T-helper 22 cell (primary cell): ENCODE measurements at places on chromosomes 6 and 20.

- DNase-seq: no peak
These were observed 312.5 kb downstream of the EYA4 start for GRCh38 chr6:133553652-133554051.

DNA sequence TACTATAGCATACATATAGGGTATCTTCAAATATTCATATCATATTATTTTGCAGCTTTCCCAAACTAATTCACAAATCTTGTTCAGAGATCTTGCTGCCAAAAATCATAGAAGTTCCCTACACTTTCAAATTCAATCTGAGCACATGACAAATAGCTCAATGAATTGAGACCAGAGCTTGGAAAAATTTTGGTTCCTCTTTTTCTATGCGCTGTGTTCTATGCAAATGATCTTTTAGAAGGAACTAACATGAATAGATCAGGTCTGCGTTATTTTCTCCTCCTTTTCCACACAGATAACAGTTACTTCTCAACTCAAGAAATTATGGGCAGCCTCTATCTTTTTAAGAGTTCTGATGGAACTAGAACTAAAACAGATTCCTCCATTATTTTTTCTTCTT lies 316.3 kb downstream of the ARHGAP18 start:
- DNase-seq: no peak

DNA sequence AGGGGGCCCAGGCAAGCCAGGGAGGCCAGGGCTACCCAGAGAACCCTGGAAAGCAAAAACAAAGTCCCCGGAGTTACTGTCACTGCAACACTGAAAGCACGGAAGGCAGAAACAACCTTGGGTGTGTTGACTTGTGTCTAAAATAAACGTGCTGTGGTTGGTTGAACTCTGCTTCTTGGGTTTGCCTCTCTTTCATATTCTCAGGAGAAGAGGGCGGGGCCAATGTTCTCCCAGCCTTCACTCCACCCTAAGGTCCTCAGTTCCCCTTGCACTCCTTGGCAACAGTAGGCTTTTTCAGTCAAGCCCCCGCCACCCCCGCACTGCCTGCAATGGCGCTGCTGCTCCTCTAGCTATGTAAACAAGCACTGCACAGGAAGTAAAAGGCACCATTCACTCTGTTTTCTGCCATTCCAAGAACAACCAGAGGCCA lies 60.9 kb downstream of the COL9A1 start:
- no peak for DNase-seq

- no peak for DNase-seq
These were observed 3.7 kb upstream of the CST11 start for GRCh38 chr20:23456409-23456808.

- DNase-seq: no peak
These were observed 190.8 kb downstream of the ANKRD60 start for GRCh38 chr20:58037631-58038030.

DNA sequence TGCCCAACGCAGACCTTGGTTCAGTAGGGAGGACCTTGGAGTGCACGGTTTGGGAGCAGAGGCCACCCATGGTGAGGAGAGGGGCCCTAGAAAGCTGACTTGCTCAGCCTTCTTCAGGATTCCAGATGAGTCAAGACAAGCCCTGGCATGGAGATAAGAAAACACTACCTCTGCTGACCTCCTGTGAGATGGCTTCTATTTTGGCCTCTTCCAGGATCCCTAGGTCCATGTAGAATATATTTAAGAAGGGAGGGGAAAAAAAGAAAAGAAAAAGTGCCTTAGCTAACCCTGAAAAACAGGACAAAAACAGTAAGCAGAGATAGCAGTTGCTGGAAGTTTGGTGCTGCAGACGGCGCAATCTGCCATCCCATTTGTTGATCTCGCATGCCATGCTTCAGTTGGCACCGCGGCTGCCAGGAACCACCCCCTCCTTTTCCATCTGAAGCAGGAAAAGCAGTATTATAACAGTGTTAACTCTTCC lies 100.0 kb downstream of the ARMC2 start:
- no peak for DNase-seq

DNA sequence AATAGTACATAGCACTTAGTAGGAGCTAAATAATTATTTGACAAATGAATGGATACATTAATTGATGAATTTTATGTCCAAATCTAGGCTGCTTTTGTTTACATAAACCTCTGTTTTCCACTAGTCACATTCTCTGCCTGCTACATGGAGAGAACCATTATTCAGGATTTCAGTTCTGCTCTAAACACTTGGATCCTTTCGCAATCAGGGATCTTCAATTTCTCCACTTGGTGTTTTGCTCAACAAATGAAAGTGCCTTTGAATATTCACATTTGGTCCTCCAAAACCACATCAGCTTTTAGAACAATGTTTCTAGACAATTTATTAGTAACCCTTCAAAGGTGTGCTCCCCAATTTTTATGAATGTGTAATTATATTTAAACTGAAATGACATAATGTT lies 30.6 kb upstream of the HLA-DQB1 start:
- DNase-seq: no peak

DNA sequence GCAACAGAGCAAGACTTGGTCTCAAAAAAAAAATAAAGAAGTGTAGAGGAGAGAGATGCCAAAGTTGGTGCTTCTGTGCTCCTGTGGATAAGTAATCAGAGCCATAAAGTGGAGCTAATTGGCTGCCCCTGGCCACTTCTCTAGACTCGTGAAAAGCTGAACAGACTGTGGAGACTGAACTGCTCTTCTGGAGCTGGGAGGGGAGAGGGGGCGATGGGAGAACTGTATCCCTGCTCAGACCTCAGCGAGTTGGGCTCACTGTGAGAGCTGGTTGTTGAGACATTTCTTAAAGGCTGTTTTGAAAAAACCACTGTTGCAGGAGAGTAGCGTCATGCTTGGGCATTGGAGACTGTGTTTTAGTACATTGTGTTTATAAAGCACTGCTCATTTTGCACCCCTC lies 125.7 kb downstream of the TCP11 start:
- no peak for DNase-seq

DNA sequence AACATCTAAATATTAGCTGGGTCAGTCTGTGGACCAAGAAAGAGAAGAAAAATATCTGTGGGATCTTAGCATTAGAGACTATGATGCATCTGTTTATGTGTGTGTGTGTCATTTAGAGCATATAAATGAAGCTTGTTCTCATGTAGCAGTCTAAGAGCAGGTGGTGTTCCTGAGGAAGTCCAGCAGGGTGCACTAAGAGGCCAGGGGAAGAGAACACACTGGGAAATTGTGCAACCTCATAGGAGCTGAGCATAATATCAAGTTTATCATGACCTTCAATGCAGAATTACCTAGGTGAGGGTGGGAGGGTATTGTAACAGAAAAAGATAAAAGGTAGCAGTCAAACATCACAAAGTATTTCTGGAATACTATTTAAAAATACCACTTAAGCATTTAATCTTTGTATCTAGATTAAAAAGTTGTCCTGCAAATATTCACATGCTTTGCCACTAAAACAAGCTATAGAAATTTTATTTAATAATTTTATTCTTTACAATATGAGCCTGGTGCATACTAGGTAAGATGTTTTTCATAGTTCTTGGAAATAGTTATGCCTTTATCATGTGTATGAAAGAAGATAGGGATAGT lies 80.5 kb downstream of the SMPDL3A start:
- no peak for DNase-seq

DNA sequence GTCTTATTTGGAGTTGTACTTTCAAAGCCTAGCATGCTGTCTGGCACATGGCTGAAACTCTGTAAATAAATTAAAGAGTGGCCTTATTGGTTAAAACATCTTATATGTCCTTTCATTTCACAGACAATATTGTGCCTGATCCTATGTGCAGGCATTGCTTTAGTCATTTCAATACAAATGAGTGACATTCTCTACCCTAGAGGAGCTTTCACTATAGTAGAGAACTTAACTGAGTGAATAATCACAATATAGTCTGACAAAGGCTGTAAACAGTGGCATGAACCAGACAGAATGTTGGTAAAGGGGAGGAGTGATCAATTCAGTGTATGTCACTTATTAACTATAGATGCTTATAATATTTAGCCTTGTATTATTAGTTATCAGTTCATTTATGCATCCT lies 481.8 kb downstream of the TFAP2B start:
- DNase-seq: no peak

DNA sequence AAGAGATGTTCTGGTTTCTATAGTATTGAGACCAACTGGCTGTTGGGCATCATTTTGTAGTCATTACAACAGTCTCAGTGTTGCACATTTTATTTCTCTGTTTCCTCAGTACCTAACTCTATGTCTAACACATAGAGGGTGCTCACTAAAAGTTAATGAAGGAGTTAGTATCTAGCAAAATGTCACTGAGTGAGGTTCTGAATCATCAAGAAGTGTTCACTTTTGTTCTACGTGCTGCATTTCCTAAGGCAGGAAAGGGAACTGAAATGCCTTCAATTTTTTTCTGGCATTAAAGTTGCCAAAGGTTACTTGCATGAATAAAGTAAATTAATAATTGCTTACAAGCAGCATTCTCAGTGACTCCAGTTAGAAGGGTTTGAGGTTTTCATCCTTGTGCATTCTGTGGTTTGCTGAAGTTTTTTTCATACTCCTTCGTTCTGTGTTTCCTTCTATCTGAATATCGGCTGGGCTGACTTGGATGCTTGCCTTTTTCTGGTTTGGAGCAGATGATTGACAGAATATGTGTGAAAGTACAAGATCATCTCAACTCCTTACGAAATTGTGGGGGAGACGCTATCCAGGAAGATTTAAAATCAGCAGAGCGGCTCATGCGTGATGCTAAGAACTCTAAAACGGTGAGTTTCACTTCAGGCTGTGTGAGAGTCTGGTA lies 114.5 kb upstream of the SCGN start:
- no peak for DNase-seq

- no peak for DNase-seq
These were observed 12.9 kb upstream of the JARID2 start for GRCh38 chr6:15232836-15233510.

GRCh38 chr6:54094293-54094692 lies 16.9 kb upstream of the MLIP start:
- DNase-seq: no peak

- peak; percentile 76 for DNase-seq
These were observed 22.7 kb upstream of the RNF24 start for GRCh38 chr20:4038047-4038459.

DNA sequence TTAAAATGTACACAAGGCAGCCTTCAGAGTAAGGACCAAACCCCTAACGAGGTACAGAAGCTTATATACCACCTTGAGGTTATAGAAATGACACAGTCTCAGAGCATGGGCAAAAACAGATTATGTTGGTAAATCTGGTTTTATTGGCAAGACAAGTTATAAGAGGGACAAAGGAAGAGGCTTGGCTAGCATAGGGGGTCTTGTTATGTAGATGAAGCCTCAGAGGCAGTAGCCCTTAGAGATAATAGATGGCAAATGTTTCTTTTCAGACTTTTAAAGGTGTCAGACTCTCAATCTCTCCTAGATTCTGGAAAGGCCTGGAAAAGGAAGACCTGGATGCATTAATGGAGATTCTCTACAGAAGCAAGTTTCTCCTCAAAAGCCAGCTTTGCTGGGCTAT lies 123.3 kb upstream of the ATXN1 start:
- no peak for DNase-seq

- no peak for DNase-seq
These were observed 3.6 kb downstream of the TBCC start for GRCh38 chr6:42742116-42742894.

DNA sequence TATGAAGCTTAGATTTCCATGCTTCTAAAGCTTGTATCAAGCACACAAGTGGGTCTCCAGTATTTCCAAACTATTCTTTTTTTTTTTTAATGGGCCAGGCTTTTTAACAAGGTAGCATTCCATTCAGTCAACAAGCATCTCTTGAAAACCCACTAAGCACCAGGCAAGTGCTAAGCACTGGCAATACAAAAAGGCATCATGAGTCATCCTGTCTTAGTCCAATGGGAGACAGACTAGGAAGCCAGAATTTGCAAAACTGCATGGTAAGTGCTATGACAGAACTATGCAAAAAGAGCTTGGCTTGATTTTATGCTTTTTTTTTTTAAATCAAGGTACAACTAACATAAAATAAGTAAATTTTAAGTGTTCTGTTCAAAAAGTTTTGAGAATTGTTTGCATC lies 109.3 kb upstream of the DST start:
- no peak for DNase-seq

- DNase-seq: no peak
These were observed 107.3 kb downstream of the MAP3K7 start for GRCh38 chr6:90479603-90479926.

DNA sequence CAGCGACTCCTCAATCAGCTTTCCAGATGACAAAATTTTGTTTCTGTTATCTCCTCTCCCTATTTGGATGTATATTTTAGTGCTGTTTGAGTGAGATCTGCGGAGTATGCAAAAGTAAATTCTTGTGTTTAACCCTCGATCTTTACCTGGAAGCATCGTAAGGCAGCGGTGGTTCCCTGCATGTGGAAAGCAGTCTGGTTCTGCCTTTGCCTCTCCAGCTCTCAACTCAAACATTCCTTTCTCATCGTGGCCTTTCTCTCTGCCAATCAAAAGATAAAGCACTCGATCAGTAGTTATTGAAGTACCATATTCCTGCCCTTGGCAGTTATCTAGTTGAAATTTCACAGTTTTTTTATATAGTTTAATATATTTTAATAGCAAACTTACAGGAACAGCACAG lies 44.0 kb upstream of the BTN3A2 start:
- DNase-seq: no peak

DNA sequence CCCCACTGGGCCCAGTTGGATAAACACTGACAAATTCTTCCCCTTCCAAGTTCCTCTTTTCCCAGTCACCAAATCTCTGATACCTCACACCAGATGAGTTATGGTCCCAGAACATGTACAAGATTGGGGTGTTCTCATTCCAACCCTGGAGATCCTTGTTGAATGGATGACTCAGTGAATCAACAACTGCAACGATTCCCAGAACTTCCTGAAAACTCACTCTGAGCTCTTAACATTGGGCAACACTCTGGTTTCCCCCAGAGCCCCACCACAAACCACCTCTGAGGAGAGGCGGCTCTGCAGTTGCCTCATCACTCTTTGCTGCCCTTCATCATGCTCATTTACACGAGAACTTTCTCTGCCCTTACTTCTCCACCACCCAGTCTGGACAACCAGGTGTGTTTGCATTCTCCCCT lies 115.2 kb downstream of the MRPL14 start:
- DNase-seq: no peak
